ENCODE measurements at places on chromosomes 1 and 21.

DNA sequence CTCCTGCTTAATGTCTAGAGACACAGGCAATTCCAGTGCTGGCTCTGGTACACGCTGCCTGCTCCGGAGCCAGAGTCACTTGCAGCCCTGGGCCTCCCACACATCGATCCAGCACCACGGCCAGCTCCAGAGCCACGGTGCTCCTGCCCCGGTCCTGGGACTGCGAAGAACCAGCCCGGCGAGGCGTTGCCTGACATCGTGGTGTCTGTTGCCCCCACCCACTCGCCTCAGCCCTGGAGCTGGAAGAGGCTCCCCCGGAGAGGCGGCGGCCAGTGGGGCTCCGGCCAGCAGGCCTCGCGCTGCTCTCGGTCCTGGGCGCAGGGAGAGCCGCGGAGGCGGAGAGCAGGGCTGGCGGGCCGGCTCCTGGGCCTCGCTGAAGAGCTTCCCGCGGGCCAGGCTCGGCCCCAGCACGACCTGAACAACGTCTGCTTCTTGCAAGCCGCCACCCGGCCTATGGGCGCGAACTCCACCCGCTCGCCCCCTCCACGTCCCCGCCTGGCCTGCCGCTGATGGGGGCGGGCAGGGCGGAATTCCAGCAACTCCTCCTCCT, 364.8 kb downstream of the CEP170 start:
- DNase-seq, result peak; percentile 52

DNA sequence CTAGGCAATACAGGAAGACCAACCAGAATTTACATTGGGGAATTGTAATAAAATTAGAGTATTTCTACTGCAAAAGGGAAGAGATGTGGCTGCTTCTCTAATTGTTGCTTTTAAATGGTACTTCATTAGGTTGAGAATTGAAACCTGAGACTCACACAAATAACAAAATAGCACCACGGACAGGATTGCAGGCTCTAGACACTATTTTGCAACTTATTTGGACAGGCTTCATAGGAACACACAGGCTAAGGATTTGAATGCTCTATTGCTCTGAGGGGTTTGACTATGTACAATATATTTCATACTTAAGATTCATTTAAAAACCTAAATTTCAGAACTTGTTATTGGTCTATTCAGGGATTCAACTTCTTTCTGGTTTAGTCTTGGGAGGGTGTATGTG, 79.6 kb downstream of the ATP1B1 start:
- DNase-seq, result no peak

DNA sequence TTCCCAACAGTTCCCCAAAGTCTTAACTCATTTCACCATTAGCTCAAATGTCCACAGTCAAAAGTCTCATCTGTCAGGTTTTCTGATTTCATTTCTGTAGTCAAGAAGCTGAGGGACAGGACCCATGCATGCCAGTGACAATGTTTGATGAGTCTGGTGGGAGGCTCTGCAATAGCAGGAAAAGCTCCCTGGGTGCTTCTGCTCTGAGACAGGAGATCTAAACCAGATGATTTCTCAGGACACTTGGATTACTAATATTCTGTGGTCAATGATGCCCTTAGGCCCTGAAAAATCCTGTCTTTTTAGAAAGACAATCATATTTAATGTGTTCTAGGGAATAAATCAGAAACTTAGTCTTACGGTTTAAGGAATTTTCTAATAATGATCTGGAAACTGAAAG, 56.4 kb downstream of the PCBP3 start:
- no peak for DNase-seq

DNA sequence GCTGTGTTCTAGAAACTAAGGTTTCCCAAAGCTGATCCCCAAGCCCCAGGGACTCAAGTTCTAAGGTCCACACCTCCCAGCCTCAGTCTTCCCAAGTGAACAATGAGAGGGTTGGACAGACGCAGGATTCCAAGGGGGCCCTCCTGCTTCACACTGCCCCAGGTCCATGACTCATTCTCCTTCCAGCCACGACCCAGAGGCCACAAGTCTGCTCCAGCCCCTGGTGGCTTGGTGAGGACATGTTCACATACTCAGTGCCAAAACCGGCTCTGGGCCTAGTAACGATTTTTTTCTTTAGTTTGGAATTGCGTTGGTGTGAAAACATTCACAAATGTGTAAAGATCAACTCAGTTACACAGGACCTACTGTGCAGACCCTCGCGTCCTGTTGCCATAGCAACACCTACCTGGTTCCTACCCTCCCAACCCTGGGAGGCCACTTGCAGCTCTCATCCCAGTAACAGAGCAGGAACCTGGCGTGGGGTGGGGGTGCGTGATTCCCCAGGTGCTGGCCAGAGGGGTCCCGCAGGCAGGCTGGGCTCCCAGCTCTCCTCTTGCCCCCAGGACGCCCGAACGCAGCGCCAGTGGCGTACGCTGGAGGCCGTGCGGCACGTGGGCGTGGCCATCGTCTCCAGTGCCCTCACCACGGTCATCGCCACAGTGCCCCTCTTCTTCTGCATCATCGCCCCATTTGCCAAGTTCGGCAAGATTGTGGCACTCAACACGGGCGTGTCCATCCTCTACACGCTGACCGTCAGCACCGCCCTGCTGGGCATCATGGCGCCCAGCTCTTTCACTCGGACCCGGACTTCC, 57.0 kb downstream of the DISP3 start:
- DNase-seq, result peak; percentile 12

DNA sequence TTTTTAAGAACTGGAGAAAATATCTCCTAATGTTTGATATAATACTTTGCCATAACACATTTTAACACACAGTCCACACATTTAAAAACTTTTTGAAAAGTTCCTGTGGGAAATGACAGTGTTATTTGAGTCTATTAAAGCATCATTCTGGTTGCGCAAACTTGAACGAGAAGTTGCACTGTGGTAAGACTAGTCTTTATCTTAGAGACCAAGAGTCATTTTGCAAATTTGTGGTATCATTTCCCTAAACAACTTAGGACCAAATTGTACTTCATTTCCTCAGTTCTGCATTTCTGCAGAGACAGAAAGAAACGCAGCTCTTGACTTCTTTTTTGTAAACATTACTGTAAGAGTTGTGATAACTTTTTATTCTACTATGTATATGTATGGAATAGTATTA, at the start of gene RGS18:
TSS of gene RGS18 (plus strand) at position 282 of the 400 bp plus-strand sequence. CDS start 176 bp downstream, outside the sequence.
- DNase-seq, result no peak

- no peak for DNase-seq
Measured at GRCh38 chr1:30099587-30100523, 623.5 kb downstream of the MATN1 start.

DNA sequence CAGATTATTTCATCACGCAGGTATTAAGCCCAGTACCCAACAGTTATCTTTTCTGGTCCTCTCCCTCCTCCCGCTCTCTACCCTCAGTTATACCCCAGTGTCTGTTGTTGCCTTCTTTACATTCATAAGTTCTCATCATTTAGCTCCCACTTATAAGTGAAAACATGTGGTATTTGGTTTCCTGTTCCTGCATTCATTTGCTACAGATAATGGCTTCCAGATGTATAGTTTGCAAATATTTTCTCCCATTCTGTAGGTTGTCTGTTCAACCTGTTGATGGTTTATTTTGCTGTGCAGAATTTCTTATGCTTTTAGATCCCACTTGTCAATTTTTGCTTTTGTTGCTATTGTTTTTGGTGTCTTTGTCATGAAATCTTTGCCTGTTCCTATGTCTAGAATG, 21.1 kb upstream of the KCNH1 start:
- no peak for DNase-seq

DNA sequence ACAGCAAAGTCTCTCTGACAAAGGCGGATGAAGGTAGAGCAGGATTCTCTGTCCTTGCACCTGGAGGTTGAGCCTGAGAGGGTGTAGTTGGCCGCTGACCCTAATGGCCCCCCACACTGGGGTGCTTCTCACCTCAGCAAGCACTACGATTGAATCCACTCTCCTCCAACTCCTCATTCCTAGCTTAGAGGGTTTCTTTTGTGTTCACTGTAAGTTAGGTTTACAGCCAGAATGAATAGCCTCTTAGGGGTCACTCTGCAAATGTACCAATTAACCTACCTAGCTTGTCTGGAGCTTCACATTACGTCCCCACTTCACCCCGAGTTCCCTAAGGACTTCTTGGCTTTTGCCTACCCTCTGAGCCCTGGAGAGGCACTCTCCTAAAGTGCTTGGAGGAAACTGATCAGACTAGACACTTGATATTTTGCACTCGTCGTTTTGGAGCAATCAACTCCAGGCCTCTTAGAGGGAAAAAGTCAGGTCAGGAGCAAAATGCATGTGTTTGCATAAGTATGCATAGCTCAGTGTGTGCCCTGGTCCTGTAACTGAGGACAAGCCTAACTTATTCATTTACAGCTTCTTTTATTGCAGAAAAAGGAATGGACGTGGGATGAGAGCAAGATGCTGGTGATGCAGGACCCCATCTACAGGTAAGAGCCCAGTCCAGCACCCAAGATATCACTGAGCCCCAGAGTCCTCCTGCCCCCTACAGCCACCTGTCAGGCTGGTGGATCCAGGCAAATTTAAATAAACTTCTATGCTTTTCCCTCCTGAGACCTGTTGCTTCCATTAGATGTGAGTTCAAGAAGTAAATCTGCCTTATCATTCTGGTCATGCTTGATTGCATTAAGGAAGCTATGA, 76.4 kb downstream of the SPATA46 start:
- DNase-seq, result no peak
